ENCODE measurements at places on chromosomes 7 and 10.

DNA sequence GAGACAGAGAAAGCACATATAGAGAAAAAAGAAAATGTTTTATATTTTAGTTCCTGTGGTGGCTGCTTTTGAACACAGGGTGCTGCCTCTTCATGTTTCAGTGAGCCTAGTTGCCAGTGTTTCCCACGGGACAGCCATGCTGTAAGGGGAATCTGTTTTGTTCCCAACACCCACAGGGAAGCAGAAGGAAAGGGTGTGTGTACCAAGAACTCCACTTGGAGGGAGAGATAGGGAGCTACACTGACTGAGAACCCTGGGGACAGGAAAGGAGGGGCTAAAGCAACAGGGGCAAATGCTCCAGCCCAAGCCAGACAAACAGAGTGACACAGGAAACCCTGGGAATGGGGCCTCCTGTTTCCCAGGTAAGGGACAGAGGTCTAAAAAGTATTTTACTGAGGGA, 40.2 kb downstream of the FRMPD2 start:
- no peak for DNase-seq

DNA sequence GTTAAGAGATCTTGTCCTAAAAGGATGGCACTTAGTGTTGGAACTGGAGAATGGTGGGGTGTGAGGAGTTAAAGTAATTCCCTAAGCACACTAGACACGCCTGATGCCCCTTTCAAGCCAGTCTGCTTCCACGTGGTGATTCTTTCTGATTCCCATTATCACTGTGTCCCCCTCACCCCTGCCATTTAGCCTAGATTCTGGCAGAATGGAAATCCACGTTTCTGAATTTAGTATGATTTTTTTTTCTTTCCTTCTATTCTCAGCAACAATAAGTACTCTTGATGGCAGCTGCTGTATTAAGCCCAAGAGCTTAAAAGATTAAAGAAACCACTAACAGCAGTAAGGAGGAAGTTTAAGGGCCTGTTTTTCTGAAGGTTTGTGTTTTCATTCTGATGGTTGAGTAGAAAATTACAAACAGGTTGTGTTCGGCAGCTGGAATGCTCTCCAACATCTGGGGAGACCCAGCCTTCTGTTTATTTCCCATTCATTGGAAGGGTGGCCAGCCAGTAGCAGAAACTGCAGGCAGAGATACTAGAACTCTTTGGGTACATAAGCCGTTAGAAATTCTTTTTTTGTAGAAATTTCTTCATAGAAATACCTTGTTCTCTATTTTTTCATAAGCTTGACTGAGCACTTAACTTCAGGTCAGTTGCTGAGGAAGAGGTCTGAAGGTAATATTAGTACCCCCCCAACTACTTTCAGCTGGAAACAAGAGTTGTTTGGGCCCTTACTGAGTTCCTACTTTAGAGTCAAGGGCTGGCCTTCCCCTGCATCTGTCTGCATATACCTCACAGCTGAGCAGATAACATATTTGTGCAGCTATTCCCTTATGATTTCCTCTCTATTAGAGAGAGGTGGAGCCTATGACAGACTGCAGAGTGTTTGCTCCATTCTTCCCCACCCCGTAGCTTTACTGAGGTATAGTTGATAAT, 355.1 kb downstream of the AUTS2 start:
- no peak for DNase-seq

- DNase-seq = no peak
Measured at GRCh38 chr10:45460235-45460878, 86.3 kb downstream of the ALOX5 start.

DNA sequence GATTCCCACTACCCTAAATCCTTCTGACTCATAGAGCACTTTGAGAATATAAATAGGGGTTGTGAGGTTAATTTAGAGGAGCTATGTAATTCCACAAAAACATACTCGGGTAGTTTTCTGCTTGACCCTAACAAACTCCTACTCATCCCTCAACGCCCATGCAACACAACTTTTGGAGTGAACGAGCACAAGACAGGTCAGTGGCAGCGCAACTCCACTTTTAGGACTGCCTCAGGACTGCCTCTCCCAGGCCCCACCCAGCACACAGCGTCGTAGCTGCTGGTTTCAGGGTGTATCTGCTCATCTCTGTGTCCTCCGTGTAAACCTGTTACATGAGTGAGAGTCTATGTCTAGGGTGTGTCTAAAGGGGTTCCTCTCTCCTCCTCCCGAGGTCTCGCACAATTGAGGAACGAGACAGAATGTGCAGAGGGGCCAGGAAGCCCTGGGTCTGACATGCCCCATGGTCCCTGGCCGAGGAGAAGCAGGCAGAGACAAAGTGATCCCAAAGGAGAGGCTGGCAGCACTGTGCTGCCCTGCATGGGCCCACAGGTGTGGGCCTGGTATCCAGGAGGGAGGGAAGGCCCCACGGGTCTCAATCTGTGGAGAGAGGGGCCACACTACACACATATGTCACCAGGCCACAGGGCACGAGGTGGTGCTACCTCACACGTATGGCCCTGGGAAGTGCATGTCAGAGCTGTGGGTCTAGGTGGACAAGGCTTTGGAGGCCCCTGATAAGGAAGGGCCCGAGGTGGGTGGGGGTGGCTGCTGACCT, 45.5 kb downstream of the CAMK2B start:
- peak; percentile 0 for DNase-seq

DNA sequence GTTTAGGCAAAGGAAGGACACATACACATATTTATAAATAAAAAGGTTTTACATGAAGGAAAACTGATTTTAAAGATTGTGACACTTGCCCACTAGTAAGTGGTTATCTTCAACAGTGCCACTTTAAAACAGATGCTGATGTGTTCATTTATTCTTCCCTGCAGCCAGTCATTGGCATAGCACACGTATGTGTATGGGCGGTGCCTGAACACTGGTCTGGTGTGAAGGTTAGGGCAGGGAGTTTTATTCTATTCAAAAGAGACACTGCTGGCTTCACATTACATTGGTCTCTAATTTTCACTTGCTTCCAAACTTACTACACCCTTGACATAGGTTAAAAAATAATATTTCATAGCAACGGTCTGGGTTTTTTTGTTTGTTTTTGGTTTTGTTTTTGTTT, 57.9 kb downstream of the NOD1 start:
- no peak for DNase-seq

DNA sequence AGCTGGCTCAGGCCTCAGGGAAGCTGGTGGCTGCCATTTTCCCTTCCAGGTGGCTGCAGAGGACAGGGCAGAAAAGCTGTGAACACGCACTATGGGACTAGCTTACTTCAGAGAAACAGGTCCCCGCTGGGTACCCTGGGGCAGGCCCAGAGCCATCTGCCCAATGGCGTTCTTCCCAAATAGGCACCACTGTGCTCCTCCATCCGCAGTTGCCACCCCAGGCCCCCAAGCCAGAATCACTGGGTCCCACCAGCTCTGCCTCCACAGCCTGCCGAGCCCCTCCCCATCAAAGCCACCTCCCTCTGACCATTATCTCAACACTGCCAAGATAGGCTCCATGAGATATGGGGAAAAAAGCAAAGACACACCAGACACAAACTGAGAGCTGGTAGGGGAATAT, 11.4 kb downstream of the BUD31 start:
- DNase-seq = no peak

- no peak for DNase-seq
Measured at GRCh38 chr7:44087911-44088838, 5.8 kb upstream of the POLM start.

DNA sequence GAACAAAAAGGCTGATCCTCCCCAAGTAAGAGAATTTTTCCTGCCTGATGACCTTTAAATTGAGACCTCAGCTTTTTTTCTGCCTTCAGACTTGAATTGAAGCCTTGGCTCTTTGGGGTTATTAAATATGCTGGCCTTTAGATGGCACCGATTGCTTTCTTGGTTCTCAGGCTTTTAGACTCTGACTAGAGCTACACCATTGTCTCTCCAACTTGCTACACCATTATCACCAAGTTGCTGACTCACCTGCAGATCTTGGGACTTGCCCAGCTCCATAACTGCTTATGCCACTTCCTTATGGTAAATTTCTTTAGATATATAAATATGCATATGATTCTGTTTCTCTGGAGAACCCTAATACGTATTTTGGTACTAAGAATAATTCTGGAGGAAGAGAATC, 3.1 kb upstream of the ABCA13 start:
- no peak for DNase-seq

DNA sequence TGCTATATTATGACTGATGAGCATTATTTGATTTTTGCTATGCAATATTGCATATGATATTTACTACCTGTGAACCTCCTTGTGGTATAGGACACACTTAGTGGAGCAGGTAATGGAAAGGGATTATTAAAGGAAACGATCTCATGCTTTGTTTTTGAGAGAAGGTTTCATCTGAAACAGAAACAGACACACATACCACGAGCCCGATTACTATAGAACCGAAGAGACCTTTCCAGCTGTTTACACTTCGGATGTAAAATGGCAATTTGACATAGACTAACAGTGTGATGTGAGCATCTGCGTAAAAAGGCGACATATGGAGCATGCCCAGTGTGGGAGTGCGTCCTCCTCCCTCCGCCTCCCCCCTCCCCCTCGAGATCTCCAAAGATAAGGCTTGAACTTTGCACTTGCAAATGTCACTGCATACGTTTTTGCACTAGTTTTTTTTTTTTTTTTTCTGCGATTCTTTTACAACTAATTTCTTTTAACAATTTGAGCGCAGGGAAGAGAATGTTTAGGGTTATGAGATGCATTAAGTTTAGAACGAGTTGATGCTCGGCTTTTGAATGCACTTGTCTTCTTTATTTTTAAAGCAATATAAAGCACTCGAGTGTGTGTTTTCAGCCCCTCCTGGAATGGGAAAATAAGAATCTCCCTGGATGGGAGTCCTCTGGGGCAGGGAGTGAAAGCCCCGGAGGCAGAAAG, 251.0 kb downstream of the NSUN6 start:
- peak; percentile 56 for DNase-seq

GRCh38 chr7:33849971-33850559, 55.3 kb upstream of the BMPER start:
- DNase-seq = no peak

DNA sequence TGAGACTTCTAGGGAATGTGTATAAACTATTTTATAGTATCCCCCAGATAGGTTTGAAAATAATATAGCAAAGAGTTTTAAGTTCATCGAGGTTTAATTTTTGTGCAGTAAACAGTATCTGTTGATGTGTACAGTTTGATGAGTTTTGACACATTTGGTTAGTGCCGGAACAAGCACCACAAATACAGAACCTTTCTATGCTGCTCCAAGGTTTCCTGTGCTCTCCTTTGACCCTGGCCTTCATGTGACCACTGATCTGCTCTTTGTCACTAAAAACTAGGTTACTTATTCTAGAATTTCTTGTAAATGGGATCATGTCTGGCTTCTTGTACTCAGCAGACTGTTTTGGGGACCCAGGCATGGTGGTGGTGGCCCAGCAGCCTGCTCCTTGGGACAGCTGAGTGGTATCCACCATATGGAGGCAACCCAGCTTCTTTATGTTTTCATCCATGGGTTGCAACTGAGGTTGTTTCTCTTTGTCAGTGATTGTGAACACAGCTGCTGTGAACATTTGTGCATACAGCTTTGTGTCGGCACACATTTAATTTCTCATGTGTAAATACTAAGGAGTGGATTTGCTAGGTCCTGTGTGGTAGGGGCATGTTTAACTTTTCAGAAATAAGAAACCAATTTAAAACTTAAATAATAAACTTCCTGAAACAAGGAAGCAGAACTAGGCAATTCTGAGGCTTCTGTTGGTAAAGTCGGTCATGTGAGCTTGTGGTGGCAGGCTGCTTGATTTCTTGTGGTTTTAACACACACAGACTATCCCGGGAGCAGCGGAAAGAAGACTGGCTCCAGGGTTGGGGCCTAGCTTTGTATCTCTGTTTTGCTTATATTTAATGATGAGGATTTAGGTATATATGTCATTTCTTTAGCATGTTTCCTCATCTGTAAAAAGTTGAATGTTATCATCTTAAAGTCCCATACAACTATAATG, 219.4 kb downstream of the ABCA13 start:
- DNase-seq = no peak

DNA sequence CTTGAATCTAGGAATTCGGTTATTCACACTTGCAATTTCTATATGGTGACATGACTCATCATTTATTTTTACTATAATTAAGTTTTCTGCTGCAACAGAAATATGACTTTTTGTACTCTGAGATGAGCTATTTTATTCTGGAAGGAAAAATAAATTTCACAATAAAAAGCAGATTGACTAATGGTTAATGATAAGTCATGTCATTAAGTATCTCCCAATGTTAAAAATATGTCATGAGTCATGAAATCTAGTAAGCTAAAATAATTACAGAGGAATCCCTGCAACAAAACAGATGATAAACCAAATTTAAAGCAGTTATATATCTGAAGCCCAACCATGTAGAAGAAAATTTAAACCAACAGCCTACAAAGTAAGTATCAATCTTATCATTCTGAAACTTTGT, 149.2 kb downstream of the CACNA2D1 start:
- DNase-seq = no peak

- DNase-seq = no peak
Measured at GRCh38 chr10:1255118-1255517, 198.9 kb downstream of the WDR37 start.

GRCh38 chr10:36765782-36766414, 359.5 kb upstream of the ANKRD30A start:
- no peak for DNase-seq

GRCh38 chr10:91389636-91390512, 20.3 kb upstream of the HECTD2 start:
- DNase-seq = peak; percentile 14

DNA sequence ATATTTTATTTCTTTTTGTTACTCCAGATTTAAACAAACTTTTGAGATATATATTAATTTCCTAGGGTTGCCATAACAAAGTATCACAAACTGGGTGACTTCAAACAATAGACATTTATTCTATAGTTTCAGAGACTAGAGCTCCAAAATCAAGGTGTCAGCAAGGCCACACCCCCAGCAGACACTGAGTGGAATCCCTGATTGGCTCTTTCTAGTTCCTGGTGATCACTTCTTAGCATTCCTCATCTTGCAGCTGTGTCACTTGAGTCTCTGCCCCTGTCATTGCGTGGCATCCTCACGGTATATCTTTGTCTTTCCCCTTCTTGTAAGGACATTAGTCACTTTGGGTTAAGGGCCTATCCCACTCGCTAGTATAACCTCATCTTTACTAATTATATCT, 7.6 kb upstream of the SLC26A3 start:
- no peak for DNase-seq

GRCh38 chr10:86300931-86301830, 65.4 kb downstream of the GRID1 start:
- no peak for DNase-seq

All from nephron progenitor cell (in vitro differentiated cells).